ENCODE measurements at places on chromosomes 6 and 20. TPM values are rescaled to one million over a fixed set of nuclear protein-coding genes. Genes with fewer than 3 reads are reported as not detected.

Gene SLC22A2
- not detected for total RNA-seq

DNA sequence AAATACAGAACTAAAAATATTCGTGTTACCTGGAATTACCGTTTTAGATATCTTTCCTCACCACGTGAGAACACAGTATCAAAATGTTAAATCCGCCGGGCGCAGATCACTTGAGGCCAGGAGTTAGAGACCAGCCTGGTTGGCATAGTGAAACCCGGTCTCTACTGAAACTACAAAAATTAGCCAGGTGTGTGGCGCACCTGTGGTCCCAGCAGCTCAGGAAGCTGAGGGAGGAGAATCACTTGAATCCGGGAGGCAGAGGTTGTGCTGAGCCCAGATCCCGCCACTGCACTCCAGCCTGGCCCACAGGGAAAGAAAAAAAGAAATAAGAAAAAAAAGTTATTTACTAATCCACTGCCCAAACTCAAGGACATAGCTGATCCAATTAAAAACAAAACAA, 4.8 kb upstream of the DDX43 start:
- DNase-seq: no peak

- DNase-seq: no peak
Measured at GRCh38 chr20:43431134-43431519, 26.6 kb upstream of the SRSF6 start.

- no peak for DNase-seq
Measured at GRCh38 chr6:151056230-151056907, 183.4 kb upstream of the AKAP12 start.

Gene SRMS
- not detected for total RNA-seq

DNA sequence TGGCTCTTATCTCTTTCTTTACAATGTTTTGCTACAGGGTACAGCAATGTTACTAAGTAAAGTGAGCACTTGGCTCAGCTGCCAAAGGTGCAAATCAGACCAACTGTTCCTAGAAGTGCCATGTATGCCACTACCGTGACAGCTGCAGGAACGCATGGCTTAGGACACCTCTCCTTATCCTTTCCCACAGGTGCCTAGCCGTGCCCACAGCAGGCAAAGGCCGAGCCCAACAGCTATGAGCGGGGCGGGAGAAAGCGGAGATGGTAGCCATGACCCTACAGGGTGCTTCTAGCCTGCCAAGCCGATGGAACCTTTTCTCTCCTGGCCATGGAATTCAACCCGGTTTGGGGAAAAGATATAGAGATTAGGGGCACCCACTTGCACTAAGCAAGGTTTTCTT, 97.1 kb downstream of the FAXC start:
- DNase-seq: no peak

Gene PRICKLE4
- total RNA-seq: not detected
